SJSA1 (cell line): ENCODE measurements at places on chromosomes 5 and 9. TPM values are rescaled to one million over a fixed set of nuclear protein-coding genes. Genes with fewer than 3 reads are reported as not detected.

DNA sequence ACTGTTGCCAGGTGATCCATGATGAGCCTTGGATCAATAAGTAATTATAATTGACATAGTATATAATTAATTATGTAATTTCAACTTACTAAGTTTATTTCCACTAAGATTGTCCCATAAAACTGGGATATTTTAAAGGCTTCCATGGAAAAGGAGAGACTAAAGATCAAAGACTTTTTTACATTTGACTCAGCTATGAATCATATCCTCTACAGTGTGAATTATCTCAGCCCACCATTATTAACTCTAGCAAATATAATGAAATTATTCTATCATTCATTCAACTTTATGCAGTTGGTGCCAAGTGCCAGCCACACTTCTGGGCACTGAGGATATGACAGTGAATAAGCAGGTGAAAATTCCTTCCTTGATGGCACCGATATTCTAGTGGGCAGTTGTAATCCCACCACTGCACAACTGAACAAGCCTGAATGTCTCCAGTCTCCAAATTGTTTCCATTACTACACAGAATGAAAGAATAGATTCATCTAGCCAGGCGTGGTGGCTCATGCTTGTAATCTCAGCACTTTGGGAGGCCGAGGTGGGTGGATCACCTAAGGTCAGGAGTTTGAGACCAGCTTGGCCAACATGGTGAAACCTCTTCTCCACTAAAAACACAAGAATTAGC is 21.9 kb upstream of the TXN start:
- no peaks in the 10 kb centered on the region for H3K27me3 ChIP-seq
- H3K4me1 ChIP-seq, result 0 out of 2 replicates have a peak, but pooled peaks cover 4% of the 10 kb centered on the region
- H3K27ac ChIP-seq, result no peak overlapping the region
- H3K36me3 ChIP-seq, result no peaks in the 10 kb centered on the region
- no peak for DNase-seq
- no peak overlapping the region for H3K4me3 ChIP-seq

DNA sequence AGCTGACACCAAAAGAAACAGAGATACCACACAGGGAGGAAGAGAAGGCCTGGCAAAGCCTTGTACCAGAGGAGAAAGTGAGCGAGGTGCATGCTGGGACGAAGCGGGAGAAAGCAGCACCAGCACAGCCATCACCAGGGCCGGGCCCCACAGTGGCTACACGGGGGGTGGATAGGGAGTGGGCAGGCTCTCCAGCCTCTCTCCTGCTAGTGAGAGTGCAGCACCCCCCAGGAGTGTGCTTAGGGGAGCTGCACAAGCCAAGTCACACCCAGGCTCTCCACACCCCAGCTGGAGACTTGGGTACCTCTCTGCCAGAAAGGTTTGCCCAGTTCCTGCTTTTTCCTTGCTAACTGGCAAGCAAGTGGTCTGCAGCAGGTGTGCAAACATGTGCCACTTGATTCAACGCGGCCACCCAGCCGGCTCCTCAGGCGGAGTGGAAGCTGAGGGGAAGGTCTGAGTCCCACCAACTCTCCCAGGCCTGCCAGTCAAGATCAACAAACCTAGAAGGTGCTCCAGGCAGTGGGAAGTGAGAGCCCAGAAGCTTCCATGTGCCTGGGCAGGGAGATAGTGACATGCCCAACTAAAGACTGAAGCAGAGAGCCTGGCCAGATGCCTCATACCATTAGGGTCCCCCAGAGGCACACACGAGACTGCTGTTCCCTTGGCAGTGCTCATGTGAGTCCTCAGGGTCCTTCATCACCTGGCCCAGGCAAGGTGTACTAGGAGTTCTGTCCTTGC is 39.9 kb downstream of the BICD2 start:
- no peak for DNase-seq
- no peak overlapping the region for H3K4me3 ChIP-seq
- H3K27me3 ChIP-seq, result no peaks in the 10 kb centered on the region
- peaks cover 24% of the 10 kb centered on the region for H3K4me1 ChIP-seq
- no peak overlapping the region for H3K27ac ChIP-seq
- peaks cover 71% of the 10 kb centered on the region for H3K36me3 ChIP-seq

DNA sequence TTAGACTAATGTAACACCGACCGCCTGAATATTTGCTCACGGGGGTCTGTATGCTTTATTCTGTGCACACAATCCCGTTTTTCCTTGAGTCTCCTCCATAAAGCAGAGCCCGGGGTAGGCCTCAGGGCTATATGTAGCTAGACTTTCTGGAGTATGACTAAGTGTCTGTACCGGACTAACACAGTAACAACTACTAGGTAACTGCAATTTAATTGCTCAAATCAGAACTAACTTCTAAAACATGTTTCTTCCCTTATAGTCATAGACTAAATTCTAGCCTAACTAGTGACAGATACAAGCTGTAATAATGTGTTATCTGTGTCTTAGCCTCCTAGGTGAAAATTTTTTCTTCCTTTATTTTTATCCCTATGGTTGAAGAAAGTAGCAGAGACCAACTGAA is 2.1 kb downstream of the REEP5 start:
- peaks cover 21% of the 10 kb centered on the region for H3K4me1 ChIP-seq
- no peak overlapping the region for H3K4me3 ChIP-seq
- H3K27me3 ChIP-seq, result no peaks in the 10 kb centered on the region
- H3K27ac ChIP-seq, result no peak overlapping the region

DNA sequence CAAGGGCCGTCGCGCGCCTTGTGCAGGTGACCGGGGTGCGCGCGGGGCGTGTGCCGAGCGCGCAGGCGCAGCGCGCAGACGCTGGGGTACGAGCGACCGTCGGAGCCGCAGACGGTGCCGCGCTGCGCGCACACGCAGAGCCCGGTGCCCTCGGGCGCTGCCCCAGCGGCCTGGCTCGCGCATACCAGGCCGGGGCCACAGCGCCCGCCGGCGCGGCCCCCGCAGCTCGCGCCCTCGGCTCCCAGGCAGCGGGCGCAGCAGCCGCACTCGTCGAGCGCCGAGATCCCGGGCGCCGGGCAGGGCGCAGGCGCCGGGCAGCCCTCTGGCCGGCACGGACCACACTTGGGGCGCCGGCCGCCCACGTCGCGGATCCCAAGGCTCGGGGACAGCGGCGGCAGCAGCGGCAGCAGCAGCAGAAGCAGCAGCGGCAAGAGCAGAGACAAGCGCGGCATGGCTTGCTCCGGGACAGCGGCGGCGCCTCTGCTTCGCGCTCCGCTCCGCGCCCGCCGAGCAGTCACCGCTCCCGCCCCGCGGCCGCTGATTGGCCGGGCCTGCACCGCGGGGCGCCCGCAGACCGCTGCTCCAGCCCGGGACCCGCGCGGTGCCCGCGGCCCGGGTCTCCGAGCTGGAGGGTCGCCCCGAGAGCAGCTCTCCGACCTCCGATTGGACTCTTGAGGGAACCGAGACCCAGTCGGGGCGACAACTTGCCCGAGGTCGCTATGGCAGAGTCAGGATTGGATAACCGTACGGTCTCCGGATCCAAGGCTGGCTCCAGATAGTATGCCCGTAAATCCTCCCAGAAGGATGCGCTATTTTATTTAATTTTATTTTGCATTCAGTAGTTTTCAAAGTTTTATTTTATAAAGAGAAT is at the start of gene IGFBPL1:
Gene IGFBPL1, minus strand, starts transcription at position 482 of the 871 bp plus-strand sequence. Its CDS starts 30 bp downstream, at position 452.
- peak within 1 kb of the TSS; percentile 27 for H3K4me3 ChIP-seq

The NR2F1-AS1 gene
- 6.0 and 9.2 TPM in 2 replicates for total RNA-seq

GRCh38 chr5:97752871-97753270 is 569.8 kb upstream of the RIOK2 start:
- H3K4me3 ChIP-seq, result no peak overlapping the region
- no peaks in the 10 kb centered on the region for H3K36me3 ChIP-seq
- no peaks in the 10 kb centered on the region for H3K27me3 ChIP-seq
- no peaks in the 10 kb centered on the region for H3K4me1 ChIP-seq
